Immature natural killer cell (primary cell): ENCODE measurements at places on chromosomes 5 and 9. TPM values are rescaled to one million over a fixed set of nuclear protein-coding genes. Genes with fewer than 3 reads are reported as not detected.

The IGIP gene
- not detected for polyA plus RNA-seq

DNA sequence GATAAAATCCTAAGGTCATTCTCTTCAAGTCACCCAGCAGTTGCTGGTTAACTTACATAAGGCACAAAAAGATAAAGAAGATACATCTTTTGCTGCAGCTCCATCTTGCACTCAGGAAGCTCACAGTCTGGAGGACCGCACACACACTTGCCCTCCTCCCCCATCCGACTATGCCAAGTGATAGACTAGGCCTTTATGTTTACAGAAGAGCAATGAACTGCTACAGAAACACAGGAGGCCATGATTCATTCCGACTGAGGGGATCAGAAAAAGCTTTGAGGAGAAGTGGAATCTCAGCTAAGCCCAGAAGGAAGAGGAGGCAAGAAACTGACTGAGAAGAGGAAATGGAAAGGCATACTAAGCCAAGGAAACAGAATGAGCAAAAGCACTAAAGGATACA lies 17.4 kb downstream of the NRG2 start:
- no peak for DNase-seq

The PALM2AKAP2 gene
- not detected for polyA plus RNA-seq

The CNTNAP3B gene
- not detected for polyA plus RNA-seq

The PLAC8L1 gene
- polyA plus RNA-seq: not detected

DNA sequence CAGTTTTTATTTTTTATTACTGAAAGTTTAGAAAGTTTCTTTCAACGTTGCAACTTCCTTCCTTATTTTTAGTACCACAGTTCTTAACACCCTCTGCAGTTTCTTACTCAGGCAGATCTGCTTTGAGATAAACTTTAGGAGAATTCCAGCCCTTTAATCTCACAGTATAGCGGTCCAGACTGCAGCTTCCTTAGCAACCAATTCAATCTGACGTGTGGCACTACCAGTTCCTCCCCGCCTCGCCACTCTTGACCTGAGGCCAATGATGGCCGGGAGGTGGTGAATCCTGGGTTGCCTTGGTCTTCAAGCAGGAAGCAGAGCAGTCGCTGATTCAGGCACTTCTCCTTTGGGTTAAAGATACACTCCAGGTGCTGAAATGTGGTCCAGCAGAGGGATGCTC lies 334.3 kb upstream of the TRPC7 start:
- DNase-seq: no peak
